ENCODE measurements at places on chromosomes 7 and 10.

DNA sequence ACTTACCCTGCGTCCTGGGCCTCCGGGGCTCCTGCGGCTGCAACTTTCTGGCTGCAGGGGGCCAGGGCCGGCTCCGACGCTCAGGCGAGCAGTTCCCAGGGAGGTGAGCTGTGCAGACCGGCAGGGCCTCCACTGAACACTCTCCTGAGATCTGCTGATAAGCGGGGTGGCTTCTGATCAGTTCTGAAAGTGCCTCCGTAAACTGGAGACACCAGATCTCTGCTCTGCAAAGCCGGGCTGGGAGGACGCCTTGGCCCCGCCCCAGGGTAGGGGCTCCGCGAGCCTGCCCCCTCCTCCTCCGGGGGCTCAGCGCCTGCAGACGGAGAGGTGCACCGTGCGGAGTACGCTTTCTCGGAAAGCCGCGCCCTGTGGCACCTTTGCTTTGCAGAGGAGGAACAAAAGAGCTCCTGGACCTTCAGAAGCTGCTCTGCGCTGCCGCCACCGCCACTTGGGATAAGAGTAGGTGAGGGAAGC is 141.3 kb upstream of the VKORC1L1 start:
- no peak for DNase-seq

- DNase-seq = peak; percentile 55
Measured at GRCh38 chr7:131327049-131327625, 539 bp upstream of the MKLN1 start.

- no peak for DNase-seq
Measured at GRCh38 chr7:109868215-109868860, 1222.6 kb upstream of the LRRN3 start.

GRCh38 chr7:82067628-82068264 is 297.9 kb upstream of the HGF start:
- DNase-seq = no peak

- peak; percentile 67 for DNase-seq
Measured at GRCh38 chr10:113853578-113854012, 287 bp downstream of the DCLRE1A start.

DNA sequence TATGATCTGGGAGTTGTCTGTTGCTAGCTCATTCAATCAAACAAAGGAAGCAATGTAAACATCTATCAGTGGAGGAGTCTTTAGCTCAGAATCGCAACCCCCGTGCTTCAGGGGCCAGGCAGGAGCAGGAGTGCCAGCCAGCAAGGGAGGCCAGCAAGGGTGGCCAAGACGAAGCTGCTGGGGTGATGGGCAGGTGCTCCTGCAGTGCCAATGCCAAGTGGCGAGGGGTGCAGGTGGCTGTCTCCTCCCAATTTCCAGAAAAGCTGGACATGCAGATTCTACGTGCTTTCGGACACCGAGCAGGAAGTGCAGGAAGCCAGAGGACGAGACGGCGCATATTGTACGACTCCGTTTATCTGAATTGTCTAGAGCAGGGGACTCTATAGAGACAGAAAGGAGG is 48.1 kb upstream of the EBF3 start:
- no peak for DNase-seq

GRCh38 chr10:58360412-58361004 is 24.7 kb upstream of the TFAM start:
- DNase-seq = no peak

GRCh38 chr7:31053986-31054385 is 1.9 kb downstream of the ADCYAP1R1 start:
- DNase-seq = no peak

DNA sequence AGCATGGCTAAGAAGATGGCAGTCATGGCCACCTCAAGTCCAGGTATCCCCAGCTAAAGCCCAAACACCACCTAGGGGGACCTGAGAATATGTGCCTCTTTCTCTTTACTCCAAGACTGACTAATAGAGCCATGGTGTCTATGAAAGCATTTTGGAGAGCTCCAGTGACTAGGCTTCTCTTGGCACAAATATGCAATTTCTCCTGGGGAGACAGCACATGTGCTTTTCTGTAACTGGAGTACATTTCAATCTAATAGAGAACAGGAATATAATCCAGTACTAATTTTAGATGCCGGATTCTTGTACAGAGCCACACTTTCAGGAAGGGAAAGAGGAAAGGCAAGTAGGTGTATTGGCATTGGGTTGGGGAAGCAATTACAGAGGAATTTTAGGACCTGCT is 260.1 kb downstream of the BMPER start:
- DNase-seq = no peak

DNA sequence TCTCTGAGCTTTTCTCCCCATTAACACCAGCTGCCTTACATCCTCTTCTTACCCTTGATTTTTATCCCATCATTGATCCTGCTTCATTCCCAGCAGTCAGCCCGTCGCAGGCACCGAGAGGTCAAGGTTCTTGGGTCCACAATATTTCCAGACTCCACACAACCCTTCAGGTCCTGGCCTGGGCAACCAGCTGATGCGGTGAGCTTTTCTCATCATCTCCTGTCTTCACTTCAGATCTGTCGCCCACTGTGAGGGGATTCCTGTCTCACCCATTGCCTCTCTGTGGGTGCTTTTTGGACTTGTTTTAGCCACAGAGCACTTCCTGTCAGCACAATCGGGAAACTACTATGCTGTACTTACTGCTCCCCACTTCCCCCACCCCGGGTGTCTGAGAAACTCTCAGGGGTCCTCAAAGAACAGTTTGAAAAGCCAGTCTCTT is 8.4 kb upstream of the PVRIG start:
- no peak for DNase-seq

All from Kasumi-1 (cell line).